ENCODE measurements at places on chromosomes 2 and 18. TPM values are rescaled to one million over a fixed set of nuclear protein-coding genes. Genes with fewer than 3 reads are reported as not detected.

SP5 gene
- total RNA-seq = not detected

GALNT3 gene
- 2.6 TPM for total RNA-seq

ALK gene
- not detected for total RNA-seq

BMP10 gene
- total RNA-seq = not detected

- DNase-seq = no peak
Observed at GRCh38 chr2:182949052-182949451, 82.6 kb upstream of the FRZB start.

- peak; percentile 86 for DNase-seq
Observed at GRCh38 chr2:98908931-98909316, 27.1 kb downstream of the CRACDL start.

DNA sequence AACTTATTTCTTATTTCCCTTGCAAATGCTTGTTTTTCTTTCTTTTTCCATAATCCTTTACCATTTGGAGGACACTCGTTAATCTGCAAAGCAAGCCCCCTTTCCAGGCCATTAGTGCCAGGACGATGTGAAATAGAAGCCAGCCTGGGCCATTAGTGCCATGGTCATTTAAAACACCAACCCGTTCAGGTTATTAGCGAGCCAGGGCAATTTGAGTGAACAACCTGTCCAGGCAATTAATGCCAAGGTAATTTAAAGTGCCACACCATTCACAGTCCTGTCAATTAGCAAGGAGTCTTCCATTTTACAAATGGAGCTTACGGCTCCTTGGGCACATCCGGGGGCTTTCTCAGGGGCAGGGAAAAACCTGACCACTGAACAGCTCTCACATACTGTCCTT is 370.6 kb downstream of the HRH4 start:
- DNase-seq = no peak

- DNase-seq = no peak
Observed at GRCh38 chr2:42793334-42794270, 1.2 kb upstream of the HAAO start.

DNA sequence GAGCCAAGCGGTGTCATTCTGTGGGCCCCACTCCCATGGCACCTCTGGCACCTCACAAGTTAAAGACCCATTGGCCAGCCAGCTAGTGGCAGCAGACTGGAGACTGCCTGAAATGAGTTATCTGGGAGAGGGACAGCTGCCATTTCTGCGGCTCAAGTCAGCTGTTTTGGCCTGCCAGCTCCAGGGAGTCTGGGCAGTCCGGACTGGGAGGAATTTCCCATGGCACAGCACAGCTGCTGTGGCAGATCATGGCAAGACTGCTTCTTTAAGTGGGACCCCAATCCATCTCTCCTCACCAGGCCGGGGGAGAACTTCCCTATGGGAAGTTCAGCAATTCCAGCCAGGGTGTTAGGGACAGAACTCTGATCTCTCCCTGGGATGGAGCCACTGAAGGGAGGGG is 2187.6 kb upstream of the CELF4 start:
- DNase-seq = no peak

GRCh38 chr2:60347781-60348180 is 205.7 kb downstream of the BCL11A start:
- no peak for DNase-seq
